ENCODE measurements at places on chromosomes 16 and 17. TPM values are rescaled to one million over a fixed set of nuclear protein-coding genes. Genes with fewer than 3 reads are reported as not detected.

TNS4 gene
- total RNA-seq = 0.23 TPM

FNDC8 gene
- total RNA-seq = not detected

DNA sequence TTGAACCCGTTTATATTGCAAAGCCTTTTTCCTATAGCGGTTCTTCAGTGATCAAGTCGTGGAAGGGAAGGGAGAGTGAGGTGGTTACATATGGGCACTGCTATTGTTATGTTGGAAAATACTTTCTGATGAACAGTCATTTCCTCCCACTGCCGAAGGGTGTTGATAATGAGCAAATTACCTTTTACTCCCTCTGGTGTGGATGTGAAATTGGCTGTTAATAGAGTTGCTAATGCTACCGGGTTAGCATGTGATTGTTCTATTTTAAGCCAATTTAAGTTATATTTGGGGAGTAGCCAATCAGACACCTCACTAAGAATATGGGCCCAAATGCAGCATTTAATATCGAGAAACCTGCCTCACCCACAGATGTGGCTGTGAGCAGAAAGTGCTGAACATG is 15.6 kb upstream of the PMFBP1 start:
- no peak for DNase-seq

KRT24 gene
- total RNA-seq = 0.17 TPM

TP53TG3 gene
- total RNA-seq = not detected

DNA sequence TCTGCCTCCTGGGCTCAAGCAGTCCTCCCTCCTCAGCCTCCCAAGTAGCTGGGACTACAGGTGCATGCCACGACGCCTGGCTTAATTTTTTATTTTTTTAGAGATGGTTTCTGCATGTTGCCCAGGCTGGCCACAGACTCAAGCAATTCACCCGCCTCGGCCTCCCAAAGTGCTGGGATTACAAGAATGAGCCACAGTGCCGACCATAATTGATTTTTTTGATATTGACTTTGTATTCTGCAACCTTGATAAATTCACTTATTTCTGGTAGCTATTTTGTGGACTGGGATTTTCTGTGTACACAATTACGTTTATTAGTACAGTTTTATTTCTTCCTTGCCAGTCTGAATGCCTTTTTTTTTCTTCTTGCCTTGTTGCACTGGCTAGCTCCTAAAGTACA is 30.0 kb downstream of the TAOK1 start:
- no peak for DNase-seq

MFAP4 gene
- 303 TPM for total RNA-seq

DNA sequence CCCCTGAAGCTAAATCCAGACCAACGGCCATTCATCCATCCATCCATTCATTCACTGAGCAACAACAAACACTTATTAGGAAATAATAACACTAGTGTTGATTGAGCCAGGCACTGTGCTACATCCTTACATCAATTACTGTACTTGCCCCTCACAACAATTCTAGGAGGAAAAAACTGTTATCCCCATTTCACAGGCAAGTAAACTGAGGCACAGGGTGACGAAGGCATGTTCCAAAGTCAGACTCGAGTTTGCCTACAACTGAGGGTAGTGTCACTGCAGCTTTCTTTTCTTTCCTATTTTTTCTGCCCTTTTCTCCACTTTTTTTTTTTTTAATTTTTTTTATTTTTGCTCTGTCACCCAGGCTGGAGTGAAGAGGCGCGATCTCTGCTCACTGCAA is 11.2 kb upstream of the MYLK3 start:
- no peak for DNase-seq

GRCh38 chr17:58734811-58735210 is 20.8 kb upstream of the PPM1E start:
- DNase-seq = no peak

TMEM132E gene
- total RNA-seq = 0.23 TPM

- no peak for DNase-seq
These were observed 54.1 kb downstream of the TNFRSF13B start for GRCh38 chr17:16917671-16918394.

GRCh38 chr16:48176635-48177408 is 21.0 kb upstream of the ABCC12 start:
- no peak for DNase-seq

DNA sequence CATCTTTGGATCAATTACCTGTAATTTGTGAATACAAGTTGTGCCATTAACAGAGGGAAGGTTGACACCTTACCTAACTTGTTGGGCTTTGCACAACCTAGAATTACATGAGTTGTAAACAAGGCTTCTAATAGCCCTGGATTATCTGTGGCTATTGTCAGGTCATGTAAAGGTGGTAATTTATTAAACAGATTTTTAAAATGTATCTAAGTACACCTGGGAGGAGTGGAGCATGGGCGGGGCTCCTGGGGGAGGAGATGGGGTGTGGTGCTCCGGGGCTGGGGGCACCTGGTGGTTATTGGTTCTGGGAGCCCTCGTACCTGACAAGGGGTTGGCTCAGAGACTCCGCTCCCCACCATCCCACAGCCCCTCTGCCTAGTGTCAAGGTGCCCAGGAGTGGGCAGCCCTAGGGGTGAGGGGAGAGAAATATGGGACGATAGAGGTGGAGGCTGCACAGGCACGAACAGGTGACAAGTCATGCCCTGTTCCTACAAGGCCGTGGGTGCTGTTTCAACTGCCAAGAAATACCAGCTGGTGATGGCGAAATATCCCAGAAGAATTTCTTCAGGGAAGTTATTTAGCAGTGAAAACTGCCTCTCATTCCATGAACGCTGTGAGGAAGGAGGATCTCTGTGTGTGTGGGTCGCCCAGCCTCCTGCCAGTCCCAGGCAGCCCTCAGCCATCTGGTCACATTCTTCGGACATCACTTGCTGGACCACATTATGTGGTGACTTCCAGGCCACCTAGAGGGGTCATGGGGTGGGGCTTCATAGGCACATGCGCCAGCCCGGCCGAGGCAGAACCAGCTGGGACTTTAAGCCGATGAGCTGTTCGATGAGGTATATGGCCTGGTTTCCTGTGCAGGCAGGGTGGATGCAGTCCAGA is 55.5 kb upstream of the IRX3 start:
- no peak for DNase-seq

G6PC1 gene
- 17.3 TPM for total RNA-seq

PITPNC1 gene
- total RNA-seq = 35.0 TPM

DNA sequence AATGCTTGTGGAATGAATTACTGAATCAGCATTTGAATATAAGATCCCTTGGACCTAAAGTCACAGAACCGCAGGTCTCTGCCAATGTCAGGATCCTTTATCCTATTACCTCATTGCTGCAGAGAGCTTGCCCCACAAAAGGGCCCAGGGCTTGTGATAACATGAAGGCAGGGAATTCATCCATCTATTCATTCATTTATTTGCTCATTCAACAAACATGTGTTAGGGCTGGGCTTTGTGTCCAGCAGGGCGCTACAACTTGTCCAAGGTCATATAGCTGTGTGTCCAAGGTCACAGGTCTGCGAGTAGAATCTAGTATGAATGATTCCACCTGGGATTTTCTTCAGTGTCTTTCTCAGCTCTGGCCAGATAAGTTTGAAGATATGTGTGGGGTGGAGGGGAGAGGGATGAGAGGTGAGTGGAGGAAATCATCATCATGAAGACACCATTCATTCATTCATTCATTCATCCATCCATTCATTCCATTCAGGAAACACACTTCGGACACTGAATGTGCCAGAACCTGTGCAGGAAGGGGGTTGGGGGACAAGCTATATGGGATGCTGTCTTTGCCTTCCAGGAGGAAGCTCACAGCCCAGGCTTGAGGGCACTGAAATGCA is 1.3 kb upstream of the UNC45B start:
- DNase-seq = no peak

DNA sequence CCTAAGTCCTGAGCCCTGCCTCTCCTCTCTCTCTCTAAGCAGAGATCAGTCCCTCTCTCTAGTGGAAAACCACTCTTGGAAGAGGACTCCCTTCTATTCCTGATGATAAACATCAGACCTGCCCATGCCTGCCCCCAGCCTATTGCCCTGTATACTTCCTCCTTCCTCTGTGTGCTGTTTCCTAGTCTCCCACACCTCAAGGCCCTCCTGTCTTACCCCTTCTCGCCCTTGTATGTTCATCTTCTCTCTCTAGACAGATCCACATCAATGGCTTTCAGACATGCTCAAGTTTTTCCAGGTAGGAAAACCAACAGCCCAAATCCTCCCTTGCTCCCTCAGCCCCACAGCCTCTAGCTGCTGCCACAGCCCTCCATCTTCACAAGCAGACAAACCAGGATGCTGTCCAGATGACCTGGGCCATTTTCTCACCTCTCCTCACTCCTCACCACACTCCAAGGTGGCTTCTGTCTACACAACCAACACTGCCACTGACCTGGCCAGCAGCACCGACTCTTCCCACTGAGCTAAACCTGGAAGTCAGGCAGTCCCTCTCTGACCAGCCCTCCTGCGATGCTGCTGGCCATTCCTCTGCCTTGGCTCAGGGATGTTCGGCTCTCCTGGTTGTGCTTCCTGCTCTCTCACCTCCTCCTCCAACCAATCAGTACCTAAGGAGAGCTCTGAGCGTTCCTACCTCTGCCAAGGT is 36.3 kb downstream of the MARF1 start:
- no peak for DNase-seq

- no peak for DNase-seq
These were observed 10.9 kb upstream of the GGA2 start for GRCh38 chr16:23521037-23521743.

- no peak for DNase-seq
These were observed 3.0 kb downstream of the CDT1 start for GRCh38 chr16:88806491-88807111.

GRCh38 chr16:88407807-88408206 is 25.0 kb downstream of the ZNF469 start:
- no peak for DNase-seq

ACAP1 gene
- 24.2 TPM for total RNA-seq

CHAD gene
- 2.1 TPM for total RNA-seq

DNA sequence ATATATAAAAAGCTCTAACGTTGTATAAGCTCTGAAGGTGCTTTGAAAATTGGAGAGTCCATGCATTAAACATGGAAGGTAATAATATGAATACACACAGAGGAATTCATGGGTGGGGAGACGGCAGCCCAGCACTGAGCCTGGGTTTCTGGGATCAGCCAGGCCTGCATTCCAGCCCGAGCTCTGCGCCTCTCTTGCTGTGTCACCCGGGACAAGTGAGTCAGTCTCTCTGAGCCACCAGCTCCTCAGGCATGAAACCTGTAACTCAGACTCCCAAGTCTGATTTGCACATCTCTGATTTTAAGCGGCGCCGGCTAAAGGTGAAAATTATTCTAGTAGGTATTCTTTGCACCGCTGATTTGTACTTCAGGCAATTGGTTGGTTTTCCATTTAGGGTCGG is 238.8 kb downstream of the MRTFB start:
- no peak for DNase-seq

RNF222 gene
- total RNA-seq = not detected

DNA sequence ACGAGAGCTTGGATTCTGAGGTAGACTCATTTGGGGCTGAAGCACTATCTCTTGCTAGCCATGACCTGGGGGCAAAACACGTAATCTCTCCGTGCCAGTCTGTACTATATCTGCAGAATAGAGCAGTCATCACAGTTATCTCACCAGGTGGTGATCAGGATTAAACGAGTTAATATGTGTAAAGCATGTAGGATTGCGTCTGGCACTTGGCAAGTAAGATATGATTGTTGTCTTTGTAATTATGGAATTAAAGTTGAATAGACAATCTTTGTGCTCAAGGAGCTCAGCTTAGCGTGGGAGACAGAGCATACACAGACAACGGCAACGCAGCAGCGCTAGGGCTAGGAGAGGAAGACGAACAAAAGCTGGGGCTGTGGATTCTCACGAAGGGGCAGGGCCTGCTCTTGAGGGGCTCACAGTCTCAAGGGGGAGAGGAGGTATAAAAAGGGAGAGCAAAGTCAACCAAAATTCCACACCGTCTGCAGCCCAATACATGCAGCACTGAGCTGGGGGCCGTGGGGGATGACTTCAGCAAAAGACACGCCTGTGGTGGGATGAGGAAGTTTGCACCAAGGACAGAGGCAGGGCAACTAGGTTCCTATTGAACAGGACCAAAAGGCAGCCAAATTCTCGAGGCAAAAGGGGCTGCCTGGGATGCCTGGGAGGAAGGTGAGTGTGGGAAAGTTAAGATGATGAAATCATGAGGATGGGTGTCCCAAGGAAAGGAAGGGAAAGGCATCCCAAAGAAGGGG is 68.6 kb downstream of the SDK2 start:
- DNase-seq = no peak

TP53TG3C gene
- total RNA-seq = not detected

DNA sequence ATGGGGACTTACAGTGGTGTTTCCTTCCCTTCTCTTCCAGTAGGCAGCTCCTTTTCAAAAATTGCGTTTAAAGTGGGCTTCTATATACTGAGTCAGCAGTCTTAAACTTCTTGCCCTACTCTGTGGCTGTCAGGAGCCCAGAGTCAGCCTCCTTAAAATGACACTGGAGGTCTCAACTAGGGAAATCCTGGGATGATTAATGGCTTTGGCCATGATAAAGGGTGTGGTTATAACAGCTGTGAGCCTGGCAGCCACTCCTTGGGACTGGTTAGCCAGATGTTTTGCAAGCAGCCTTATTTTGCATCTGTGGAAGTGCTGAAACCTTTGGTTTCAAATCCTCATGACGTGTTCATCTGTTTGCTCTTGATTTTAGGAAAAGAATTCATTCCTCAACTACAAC is 25.0 kb downstream of the TAC4 start:
- DNase-seq = peak; percentile 23

SCARF1 gene
- 13.2 TPM for total RNA-seq

GRCh38 chr17:66474258-66474657 is 171.8 kb downstream of the PRKCA start:
- no peak for DNase-seq

HOXB1 gene
- not detected for total RNA-seq

DNA sequence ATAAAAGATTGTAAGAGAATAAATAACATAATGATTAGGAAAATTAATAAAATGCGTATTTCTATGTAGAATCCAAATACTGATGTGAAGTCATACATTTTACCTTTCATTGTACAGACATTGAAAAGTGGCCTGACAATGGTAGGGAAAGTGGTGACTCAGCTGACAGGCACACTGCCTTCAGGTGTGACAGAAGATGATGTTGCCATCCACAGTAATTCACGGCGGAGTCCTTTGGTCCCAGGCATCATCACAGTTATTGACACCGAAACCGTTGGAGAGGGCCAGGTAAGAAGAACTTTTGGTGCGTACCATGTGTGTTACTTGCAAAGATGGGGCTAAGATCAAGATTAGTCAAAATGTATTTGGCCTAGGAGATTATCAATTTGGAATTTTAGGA is 232.8 kb downstream of the BCAS3 start:
- no peak for DNase-seq

KRTAP3-2 gene
- not detected for total RNA-seq

GRCh38 chr17:43383826-43384475 is 14.8 kb upstream of the ARL4D start:
- DNase-seq = no peak

GRCh38 chr16:57045694-57046381 is 46.5 kb upstream of the CPNE2 start:
- peak; percentile 51 for DNase-seq

- no peak for DNase-seq
These were observed 5.0 kb upstream of the HOXB9 start for GRCh38 chr17:48630925-48631692.

ITGB4 gene
- total RNA-seq = 317 TPM

ZP2 gene
- total RNA-seq = 0.09 TPM

All from mucosa of gallbladder (tissue), 1 donor.